ENCODE measurements at places on chromosomes 1 and 21. TPM values are rescaled to one million over a fixed set of nuclear protein-coding genes. Genes with fewer than 3 reads are reported as not detected.

Gene METTL13
- total RNA-seq = 24.8 TPM

Gene NES
- 6.8 TPM for total RNA-seq

Gene EPHB2
- 72.8 TPM for total RNA-seq

Gene KCNQ4
- 2.4 TPM for total RNA-seq

Gene PRAMEF11
- not detected for total RNA-seq

Gene CNR2
- total RNA-seq = 0.39 TPM

Gene MAP10
- total RNA-seq = 2.1 TPM

Data from left colon (tissue), 2 donors.